ENCODE measurements at places on chromosomes 4 and X. TPM values are rescaled to one million over a fixed set of nuclear protein-coding genes. Genes with fewer than 3 reads are reported as not detected.

TMEM144 gene
- total RNA-seq = 1.2 TPM

GLUD2 gene
- total RNA-seq = 0.34 TPM

FGFR3 gene
- 0.84 TPM for total RNA-seq

DIPK2B gene
- total RNA-seq = not detected

ZRSR2 gene
- 2.1 TPM for total RNA-seq

JADE1 gene
- 19.6 TPM for total RNA-seq

NHSL2 gene
- 0.84 TPM for total RNA-seq

NWD2 gene
- not detected for total RNA-seq

TAF7L gene
- total RNA-seq = 0.17 TPM

F8A1 gene
- 2.4 TPM for total RNA-seq

TDO2 gene
- 1.0 TPM for total RNA-seq

DMRTC1B gene
- total RNA-seq = not detected

MSL3 gene
- total RNA-seq = 19.3 TPM

PCYT1B gene
- 3.2 TPM for total RNA-seq

EDA gene
- 0.34 TPM for total RNA-seq

ZMAT1 gene
- total RNA-seq = not detected

VGLL1 gene
- total RNA-seq = not detected

RNF128 gene
- 0.17 TPM for total RNA-seq

FAM133A gene
- not detected for total RNA-seq

FDCSP gene
- total RNA-seq = not detected

UBA6 gene
- 48.9 TPM for total RNA-seq

Data from bronchus fibroblast of lung (primary cell).